Stimulated activated CD4-positive, alpha-beta T cell treated with anti-CD3 and anti-CD28 coated beads, TNF-alpha, amount 100 ng/mL, for 1 hour (primary cell): ENCODE measurements at places on chromosomes 3 and 15.

GRCh38 chr15:29135702-29136646 lies 133.6 kb downstream of the NSMCE3 start:
- no peak for DNase-seq

DNA sequence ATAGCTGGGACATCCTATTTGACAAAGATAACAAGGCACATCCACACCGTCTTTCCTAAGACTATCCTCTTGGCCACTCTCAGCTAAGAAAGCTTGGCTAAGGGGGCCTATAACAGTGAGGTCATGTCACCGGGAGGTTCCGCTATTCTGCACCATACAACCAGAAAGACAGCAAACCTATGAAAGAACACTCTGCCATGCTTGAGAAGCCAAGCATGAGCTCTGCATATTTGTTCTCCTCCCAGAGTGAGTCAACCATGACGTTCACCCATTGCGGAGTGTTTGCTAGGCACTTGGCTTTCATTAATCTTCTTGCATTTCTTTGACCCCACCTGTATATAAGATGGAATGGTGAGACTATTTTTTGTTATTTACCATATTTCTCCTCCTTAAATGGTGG lies 141.2 kb downstream of the GMNC start:
- no peak for DNase-seq

DNA sequence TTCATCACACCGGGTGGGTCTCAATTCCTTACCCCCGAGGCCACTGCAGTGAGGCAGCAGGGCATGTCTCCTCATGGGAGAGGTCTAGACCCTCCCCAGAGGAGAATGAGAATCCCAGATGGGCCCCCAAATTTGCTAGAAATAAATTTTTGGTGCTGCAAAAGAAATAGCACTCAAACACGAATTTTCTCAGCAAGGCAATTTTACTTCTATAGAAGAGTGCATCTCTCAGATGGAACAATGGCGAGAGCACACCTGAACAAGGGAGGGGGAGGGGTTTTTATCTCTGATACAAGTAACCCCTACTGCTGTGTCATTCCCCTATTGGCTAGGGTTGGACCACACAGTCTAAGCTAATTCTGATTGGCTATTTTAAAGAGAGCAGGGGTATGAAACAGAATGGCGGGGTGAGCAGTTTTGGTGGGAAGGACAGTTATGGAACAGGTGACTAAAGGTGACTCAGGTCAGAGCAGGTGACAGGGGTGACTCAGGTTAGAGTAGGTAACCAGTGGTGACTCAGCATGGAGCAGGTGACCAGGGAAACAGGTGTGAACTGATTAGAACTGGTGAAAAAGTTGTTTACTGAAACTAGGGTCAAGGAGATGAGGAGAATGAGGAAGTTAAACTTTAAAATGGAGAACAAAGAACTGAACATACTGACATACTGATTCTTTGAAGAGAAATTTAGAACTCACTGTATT lies 93.0 kb upstream of the WNT7A start:
- DNase-seq: no peak

- DNase-seq: no peak
These were observed 9.7 kb downstream of the SCAMP2 start for GRCh38 chr15:74863239-74864056.

DNA sequence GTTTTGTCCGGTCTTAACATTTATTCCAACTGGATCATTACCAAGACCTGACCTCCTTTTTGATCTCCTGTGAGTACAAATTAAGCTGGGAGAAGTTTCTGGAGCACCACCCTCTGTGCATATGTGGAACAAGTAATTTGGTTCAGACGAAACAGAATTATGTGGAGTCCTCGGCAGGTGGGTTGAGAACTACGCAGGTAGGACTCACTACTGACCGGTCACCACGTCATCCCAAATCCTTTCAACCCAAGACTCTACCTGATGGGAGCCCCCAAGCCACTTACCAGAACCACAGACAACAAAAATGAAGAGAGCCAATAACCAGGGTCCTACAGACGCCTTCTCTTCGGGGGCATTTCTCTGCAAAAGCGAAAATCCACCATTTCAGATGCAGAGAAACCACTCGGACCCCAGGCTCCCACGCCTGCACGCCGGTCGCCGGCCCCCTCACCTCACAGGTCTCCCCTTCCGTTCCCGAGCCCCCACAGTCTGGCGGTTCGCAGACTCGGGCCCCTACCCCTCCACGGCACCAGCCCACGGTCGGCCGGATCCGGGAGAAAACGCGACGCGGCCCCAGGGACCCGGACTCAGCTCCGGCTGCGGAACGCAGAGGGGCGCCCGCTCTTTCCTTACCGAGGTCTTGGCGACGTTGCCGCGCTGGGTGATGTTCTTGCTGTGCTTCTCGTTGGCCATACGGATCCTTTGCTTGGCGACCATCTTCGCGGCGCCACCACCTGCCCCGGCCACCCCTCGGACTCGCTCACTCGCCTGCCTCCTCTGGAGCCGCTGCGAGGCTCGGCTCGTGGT lies 674 bp downstream of the SERP1 start:
- DNase-seq: peak; percentile 3

GRCh38 chr3:58093574-58094195 lies 85.5 kb downstream of the FLNB start:
- no peak for DNase-seq

DNA sequence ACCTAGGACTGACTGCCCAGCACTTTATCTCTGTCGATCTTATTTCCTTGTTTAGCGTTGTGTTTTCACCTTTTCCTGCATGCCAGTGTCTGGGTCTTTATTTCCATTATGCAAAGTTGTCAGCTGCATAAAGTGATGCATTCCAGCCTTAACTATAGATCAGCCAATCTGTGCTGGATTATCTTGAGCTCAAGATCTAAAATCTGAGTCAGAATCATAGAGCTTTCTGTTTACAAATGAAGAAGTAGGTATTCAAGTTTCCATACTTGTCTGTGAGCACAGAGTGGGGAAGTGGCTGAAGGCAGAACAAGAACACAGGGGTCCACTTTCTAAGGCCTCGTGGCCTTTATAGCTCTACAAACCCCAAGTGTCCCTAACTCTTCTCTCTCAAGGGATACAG lies 82.4 kb upstream of the PLCL2 start:
- DNase-seq: no peak

DNA sequence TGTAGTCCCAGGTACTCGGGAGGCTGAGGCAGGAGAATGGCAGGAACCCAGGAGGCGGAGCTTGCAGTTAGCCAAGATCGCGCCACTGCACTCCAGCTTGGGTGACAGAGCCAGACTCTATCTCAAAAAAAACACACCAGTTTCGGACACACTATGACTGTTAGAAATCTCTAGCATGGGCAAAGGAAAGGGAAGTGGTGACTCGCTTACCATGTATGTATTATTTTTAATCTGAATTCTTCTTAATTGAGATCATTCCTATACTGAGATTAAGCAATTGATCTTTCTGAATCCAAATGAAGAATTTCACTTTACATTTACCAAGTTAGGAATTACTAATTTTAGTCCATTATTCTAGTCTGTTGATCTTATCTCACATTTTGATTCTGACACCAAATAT lies 459.2 kb upstream of the ALCAM start:
- DNase-seq: no peak

GRCh38 chr15:62649793-62650420 lies 392.6 kb upstream of the TPM1 start:
- no peak for DNase-seq

DNA sequence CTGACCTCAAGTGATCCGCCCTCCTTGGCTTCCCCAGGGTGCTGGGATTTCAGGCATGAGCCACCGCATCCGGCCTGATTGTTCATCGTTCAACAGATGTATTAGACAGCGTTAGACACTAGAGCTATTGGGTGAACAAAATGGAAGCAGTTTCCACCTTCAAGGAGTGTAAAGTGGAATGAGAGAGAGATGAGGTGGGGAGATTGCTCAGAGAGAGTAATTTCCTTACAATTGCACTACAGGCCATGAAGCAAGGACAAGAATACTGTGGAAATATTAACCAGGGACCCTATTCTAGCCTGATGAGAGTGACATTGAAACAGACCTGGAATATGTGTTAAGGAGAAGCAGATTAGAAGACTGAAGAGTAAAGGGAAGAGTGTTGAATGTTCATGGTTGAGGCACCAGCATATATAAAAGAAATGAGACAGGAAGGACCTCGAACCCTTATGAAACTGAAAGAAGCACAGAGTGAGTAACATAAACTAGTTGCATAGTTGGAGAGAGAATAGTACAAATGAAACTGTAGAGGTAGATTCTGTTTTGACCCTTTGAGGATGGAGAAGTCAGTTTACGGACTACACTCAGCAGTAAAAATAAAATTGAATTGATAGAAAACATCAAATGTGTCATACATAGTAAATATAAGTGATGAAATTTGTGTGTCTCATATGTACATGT lies 7.2 kb downstream of the RTF1 start:
- DNase-seq: no peak

GRCh38 chr15:68310804-68311463 lies 33.4 kb downstream of the FEM1B start:
- DNase-seq: no peak

DNA sequence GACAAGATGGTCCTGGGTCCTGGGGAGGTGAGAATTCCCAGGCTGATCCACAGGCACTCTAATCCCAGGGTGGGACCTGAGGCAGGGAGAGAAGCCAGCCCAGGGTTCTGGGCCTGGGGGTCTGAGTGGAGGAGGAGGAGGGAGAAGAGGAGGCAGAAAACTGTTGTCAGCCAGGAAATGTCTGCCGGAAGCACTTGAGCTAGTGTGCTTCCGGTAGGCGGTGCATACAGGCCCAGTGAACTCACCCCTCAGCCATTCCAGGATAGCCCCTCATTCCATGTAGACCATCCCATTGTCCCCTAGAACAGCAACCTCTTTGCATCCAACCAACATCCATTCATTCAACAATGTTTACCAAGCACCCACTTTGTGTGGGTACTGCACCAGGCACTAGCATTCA lies 47.9 kb upstream of the LCTL start:
- DNase-seq: no peak

- no peak for DNase-seq
These were observed 71.1 kb downstream of the TBL1XR1 start for GRCh38 chr3:177126015-177126773.

- no peak for DNase-seq
These were observed 138.3 kb downstream of the TAFA4 start for GRCh38 chr3:68793759-68794701.

GRCh38 chr3:141738891-141739363 lies 829 bp downstream of the RNF7 start:
- DNase-seq: no peak

DNA sequence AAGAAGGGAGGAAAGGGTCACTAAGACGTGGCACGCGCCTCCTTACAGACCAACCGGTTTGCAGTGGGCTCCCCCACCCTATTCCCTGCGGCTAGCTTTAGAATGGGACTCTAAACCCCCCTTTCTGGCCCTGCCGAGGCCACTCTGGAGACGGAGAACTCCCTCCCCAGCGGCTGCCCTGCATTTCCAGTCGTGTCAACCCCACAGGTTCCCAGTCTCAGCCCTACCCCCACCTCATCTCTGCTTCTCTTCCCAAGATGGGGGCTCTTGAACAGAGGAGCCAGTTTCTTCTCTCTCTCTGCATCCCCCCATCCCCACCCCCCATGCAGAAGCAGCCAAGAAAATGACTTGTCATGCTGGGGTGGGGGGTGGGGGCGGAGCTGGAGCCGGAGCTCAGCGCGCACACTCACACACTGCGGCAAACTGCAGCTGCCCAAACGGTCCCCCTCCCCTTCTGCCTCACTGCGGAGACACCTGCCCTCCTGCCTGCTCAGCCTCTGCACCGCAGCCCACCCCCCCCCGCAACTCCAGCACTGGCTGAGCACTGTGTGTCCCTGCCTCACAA lies 871 bp downstream of the MAP1A start:
- DNase-seq: no peak

DNA sequence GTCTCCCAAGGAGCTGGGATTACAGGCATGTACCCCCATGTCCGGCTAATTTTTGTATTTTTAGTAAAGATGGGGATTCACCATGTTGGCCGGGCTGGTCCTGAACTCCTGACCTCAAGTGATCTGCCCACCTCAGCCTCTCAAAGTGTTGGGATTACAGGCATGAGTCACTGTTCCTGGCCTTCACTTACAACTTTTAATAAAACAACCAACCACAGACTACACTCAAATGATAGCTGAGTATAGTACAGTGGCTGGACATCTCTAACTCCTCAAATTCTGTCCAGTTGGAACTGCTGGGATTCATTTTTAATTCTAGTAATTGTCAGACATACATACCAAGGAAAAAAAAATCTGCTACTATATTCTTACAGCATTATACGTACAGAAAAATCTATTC lies 71.0 kb downstream of the PBRM1 start:
- no peak for DNase-seq

GRCh38 chr3:61683549-61684236 lies 122.3 kb downstream of the PTPRG start:
- DNase-seq: no peak

DNA sequence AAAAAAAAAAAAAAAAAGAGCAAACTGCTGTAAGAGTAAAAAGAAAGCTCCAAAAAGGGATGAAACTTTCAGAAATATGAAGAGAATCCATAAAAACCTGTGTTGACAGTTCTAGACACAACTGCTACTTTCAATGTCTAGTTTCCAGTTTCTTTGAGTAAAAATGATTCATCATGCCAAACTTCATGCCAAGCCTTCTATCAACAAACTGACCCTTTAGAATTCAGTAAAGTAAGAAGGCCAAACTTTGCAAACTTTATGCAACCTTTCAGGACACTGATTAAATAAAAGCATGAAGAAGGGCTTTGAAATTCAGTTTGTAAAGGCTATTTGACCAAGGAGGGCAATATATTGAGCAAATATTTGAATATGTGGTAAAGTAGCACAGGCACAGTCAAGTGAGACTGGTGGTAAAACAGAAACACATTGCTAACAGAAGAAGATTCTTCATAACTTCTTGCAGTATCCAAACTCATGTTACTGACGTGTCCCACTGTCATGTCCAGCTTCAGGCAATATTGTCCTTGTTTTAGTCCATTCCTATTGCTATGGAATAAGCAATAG lies 56.3 kb upstream of the CFAP20DC start:
- DNase-seq: no peak

DNA sequence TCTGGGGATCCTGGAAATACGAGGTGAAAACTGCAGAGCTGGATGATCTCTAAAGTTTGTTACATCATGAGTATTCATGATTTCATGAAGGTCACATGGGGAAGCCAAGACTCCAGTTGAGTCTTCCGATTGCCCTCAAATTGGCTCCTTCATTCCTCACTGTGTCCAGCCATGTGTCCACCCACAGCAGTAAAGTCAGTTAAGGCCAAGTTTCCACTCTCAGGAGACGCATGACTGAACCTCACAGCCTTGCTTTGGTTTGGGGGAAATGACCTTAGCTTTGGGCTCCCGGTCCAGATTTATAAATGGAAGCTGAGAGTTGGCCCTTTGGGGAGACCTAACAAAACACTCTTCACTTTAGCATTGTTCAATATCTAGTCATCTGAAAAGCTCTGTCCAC lies 289.7 kb upstream of the MCTP2 start:
- DNase-seq: no peak

DNA sequence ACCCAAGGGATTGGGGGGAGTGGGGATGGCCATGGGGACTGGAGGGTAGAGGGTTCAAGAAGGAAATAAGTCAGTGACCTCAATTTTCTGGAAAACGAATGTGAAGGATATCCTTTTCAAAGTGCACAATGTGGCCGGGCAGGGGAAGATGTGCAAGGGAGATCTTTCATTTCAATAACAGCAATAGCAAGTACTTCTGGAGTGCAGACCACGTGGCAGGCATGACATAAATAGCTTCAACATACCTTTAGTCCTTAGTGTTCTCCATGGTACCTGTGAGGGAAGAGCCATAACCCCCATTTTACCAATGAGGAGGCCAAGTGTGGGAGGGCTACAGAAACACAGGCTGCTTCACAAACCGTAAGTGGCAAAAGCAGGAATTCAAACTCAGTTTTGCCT lies 138.7 kb downstream of the FOXP1 start:
- no peak for DNase-seq
